ENCODE measurements at places on chromosomes 7 and 10.
A peak's percentile ranks its signal among the peaks of the same experiment; 100 is the strongest.

- no peak for DNase-seq
Measured at GRCh38 chr7:23114896-23115295, 9.3 kb downstream of the KLHL7 start.

DNA sequence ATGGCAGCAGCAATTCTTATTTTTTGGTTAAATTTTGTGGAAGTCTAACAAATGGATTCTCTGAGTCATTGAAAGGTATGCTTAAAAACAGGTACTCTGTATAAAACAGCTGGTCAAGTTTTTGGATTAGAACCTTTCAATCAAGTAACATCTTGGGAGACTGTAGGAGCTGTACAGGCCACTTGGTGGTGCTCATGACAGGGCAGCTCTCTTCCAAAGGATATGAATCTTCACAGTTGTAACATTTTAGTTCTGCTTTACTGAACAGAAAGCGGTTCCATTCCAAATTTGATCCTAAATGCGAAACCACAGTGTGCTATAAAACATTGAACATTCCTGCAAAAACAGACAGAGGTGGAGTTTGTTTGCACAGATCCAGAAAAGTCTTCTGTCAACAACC is 44.5 kb upstream of the AGR3 start:
- DNase-seq: no peak

DNA sequence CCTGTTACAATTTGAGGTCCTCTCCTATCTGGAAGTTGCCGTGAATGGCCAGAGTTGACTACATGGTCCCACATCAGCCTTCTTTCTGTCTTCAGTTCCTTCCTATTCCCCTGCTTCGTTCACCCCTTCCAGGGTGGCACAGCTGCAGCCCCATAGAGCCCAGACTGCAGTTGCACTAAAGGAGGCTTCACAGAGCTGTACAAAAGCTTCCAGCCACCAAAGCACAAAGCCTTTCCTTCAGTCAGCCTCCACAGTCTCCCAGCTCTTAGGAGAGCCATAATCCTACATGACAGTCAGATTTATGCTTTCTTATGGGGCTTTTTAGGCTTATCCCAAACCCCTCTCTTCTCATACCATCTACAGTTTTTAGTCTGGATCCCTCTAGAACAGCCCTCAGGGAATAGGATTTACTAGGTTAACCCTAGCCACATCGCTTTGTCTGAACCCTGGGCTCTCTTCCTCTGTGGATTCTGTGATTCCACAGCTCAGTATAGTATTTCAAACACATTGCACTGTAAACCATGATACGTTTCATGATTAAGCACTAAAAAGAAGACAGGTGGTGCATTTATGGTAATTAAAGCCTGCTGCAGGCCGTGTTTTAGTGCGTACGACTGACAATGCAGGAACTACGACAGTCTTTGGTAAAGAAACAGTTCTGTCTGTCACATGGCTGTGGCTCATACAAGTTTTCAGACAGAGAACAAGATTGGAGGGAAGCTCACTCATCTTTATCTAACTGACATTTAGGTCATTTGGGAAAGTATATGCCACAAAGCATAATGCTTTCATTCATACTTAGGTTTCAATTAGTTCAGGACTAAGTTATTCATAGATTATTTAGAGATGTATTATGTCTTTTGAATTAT is 208.3 kb upstream of the KMT2E start:
- DNase-seq: no peak

DNA sequence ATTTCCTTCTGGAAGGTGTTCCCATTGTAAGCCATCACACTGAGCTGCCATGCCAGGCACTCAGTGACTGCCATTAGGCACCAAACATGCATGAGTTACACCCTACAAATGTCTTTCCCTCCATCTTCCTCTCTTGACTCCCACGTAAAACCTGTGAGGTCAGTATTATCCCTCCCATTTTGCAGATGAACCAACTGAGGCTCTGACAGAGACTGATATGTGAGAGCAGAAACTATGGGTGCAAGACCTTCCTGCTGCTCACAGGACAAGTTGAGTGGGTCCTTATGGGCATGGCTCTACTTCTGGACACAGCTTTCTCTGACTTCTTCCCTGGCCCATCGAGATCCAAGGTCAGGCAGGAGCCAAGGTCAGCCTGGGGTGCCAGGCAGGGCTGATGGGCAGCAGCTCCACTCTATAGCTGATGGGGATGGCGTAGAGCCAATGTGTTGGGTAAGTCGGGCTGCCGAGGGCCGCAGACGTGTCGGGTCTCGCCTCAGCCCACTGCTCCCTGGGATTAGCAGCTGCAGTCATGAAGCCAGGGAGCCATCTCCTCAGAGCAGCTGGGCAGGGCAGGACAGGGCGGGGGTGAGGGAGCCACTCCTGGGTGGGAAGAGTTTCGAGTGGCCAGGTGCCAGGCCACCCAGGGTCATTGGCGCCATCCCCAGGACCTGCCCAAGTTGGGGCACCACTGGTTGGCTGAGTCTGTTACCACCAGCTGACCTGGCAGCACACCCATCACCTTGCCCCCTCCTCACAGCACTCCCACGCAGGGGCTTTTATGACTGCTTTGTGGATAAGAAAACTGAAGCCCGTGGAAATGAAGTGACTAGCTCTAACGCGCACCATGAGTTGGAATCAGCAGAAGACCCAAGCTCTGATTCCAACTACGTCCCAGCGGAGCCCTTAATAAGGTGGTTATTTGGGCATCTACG is 117.8 kb upstream of the ZMIZ1 start:
- DNase-seq: no peak

DNA sequence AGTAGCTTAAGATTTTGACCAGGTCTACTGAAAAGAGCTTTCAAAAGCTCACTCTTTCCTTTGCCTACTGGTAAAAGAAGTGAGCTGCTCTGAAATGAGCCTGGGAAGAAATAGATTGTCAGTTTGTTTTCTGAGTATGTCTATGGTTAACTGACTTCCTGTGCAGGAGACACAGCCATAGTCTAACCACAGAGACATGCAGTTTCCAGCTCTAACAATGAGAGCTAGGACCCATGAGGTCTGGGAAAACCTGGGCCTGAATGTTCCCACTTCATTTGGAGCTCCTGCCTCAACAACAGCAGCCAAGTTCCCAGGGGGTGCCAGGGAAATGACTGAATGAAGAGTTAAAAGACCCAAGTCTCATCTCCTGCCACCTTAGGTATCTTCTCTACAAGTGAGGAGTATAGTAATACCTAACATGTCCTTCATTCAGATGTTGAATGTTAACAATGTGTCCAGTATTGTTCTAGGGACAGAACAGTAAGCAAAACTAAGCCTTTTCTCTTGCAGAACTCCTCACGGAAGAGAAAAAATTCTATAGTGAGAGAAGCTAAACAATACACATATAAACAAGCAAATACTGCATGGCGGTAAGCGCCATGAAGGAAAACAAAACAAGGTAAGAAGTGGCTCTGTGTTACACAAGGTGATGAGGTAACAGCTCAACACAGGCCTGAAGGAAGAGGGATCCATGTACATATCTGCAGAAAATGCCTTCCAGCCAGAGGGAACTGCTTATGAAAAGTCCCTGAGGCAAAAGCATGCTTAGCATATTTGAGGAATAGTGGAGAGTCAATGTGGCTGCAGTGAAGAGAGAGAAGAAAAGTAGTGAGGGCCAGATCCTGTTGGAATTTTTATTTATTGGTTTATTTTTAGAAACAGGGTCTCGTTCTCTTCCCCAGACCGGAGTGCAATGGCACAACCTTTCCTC is 26.4 kb upstream of the ANKRD1 start:
- DNase-seq: no peak

- no peak for DNase-seq
Measured at GRCh38 chr7:101278461-101279292, 33.8 kb upstream of the FIS1 start.

- peak; percentile 86 for DNase-seq
Measured at GRCh38 chr10:122149561-122150505, 121.3 kb upstream of the BTBD16 start.

DNA sequence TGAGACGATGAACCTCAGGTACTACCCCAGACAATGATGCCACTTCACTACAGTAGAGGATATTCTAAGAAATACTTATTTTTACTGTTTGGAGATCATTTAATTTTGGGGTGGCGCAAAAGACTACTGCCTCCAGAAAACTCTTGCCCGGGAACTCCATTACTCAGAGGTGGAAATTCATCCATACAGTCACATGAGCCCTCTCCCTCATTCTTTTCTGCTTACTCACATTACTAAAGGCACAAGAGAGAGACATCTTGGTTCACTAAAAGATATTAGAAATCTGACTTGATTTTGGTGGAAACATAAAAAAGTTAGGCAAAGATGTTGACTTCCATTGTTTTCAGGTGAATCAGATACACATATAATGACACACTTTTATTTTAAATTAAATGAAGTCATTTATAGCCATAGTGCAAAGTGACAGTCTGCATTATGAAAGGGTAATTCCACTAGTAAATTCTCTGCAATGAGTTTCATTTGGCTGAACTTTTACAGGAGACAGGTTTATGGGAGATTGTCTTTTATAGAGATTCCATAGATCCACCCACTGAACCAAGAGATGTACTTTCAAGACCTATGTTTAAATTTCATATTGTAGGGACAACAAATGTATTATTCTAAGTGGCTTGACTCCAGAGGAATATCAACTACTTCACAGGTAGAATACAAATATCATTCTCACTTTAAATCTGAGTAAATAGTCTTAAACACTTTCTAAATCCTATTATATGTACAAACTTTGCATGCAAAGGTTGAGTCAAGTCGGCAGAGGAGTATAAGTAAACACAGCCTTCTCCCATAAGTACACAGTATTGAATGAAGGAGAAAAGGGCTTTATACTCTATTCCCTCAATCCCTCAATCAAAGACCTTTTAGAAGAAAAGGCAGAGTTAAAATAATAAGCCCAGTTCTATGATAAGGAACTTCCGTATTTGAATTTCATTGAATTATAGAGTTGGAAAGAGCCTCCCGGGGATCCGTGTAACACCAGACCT is 18.8 kb downstream of the NEBL start:
- DNase-seq: no peak

DNA sequence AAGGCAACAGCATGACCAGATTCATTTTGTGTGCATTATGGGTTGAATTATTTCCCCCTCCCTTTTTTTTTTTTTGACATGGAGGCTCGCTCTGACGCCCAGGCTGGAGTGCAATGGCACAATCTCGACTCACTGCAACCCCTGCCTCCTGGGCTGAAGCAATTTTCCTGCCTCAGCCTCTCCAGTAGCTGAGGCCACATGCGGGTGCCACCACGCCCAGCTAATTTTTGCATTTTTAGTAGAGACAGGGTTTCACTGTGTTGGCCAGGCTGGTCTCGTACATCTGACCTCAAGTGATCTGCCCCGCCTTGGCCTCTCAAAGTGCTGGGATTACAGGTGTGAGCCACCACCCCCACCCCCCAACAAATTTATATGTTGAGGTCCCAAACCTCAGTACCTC is 42.0 kb downstream of the ZNF783 start:
- no peak for DNase-seq

- DNase-seq: no peak
Measured at GRCh38 chr7:17526621-17527020, 228.2 kb downstream of the AHR start.

DNA sequence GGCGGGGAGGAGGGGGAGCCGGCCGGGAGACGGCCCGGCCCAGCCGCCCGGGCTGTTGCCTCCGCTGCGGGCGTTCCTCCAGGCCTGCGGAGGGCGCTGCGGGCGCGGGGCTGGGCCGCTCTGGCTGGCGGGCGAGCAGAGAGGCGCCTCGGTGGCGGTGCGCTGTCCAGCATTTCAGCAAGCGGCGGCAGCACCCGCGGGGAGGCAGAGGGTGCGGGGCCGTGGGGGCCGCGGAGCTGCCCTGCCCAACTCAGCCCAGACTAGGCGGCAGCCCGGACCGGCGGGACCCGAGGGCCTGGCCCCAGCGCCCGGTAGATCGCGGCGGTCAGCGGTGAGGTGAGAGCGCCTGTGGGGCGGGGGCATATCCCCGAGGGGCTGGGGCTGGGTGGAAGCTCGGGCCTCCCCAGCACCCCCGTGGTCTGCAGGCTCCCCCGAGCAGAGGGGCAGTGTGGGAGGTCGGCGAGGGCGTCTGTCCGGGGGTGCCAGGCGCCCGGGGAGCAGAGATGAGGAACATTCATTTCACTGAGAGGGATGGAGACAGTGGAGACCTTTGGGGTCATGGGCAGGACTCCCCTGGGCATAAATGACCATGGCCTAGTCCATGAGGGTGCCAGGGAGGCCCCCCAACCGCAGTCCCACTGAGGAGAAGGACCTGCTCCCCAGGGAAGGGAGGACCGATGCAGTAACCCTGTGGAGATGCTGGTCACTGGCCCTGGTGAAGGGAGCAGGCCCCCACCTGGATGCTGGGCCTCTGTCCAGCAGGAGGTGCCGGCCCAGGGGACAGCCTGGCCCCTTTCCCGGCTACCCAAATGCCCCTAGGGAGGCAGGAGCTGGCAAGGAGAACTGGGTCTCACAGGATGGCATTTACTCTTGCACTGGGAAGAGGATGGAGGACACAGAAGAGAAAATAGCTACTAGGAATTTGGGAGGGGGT is at the start of gene SRRM3:
TSS of gene SRRM3 (plus strand) at position 165 of the 934 bp plus-strand sequence. CDS start 33,171 bp downstream, outside the sequence.
- DNase-seq: peak; percentile 83

DNA sequence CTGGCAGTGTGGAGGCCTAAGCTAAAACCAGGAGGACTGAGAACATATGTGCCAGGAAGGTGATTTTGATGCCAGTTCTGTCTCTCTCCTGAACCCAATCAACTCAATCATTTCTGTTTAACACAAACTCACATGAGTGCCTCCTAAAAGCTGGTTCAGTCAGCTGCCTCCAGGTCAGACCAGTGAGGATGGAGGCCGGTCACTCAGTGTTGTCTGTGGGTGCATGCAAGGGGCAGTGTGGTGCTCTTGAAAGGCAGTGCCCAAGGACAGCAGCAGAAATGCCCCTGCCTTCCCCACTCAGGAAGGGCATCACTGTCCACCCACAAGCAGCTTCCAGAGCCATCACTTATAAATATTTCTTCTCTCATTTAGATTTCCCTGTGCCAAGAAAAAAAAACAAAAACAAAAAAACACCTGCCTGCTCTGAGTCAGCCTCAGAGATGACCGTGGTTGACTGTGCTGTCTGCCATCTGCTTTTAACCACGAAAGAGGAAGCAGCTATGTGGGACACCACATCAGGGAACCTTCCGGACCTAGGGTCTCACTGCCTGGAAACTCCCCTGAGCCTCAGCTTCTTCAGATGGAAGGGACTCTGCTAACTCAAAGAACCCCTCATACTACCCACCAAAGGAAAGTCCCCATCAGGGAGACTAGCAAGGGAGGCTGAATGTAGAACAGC is 39.1 kb downstream of the VOPP1 start:
- no peak for DNase-seq

DNA sequence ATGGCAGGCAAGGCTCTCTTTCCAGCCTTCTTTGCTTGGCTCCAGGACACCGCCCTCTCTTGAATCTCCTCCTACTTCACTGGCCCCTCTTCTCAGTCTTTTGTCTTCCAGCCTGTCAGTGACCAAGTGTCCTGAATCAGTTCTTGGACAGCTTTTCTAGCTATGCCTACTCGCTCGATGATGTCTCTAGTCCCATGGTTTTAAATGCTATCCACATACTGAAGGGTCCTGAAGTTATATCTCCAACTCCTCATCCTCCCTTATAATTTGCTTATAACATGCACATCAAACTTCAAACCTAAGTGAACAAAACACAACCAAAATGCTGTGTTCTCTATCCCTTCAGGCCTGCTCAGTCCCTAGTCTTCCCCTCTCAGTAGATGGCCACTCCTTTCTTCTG is 5.0 kb upstream of the GOLGA7B start:
- no peak for DNase-seq

- no peak for DNase-seq
Measured at GRCh38 chr10:34786464-34786863, 28.6 kb downstream of the PARD3 start.

- DNase-seq: no peak
Measured at GRCh38 chr10:128063736-128064107, 62.5 kb downstream of the MKI67 start.

GRCh38 chr10:47076949-47077361 is 165.7 kb downstream of the PTPN20 start:
- DNase-seq: peak; percentile 34

- DNase-seq: peak; percentile 74
Measured at GRCh38 chr10:52779541-52780390, 7.2 kb upstream of the MBL2 start.

Measured in left forelimb (tissue), 1 donor.